Central memory CD8-positive, alpha-beta T cell (primary cell): ENCODE measurements at places on chromosomes 3 and 15.

DNA sequence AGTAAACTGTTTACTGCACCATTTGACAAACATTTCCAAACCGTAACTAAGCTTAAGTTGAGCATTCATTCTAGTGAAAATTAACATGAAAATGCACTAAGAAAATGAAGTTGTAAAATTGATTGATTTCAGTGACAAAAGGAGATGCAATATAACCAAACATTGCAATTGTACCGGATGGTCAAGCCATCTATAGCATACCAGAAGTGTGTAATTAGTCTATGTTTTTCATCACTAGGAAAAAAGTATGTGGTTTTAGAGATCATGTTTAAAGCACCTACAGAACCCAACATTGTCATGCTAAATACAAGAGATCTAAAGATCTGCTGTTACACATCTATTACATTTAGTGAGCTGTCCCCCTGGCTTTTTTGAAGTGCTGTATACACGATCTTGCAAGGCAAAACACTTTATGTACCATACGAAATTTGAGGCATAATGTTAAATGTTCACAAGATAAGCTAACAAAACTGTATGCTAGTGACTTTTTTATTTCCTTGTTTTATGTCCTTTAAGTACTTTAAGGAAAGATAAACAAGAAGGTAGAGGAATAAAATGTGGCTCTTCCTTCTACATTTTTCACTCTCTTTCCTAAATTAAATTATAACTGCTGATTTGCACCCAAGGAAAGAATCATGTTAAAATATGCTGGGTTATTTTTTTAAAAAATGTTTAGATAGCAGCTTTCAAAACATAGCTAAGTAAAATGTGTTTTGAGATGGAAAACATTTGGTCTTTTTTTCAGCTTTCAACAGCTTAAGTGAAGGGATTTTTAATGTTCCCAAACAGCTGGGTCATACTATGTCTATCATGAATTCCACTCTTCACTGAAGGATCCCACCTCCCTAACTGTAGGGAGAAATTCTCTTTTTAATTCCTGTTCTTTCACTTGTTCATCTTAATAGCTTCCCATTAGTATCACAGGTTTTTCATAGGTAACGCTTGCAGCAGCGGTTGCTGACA, 498.0 kb downstream of the MECOM start:
- H3K4me1 ChIP-seq, result no peaks in the 10 kb centered on the region
- no peak overlapping the region for H3K27ac ChIP-seq
- H3K4me3 ChIP-seq, result no peak overlapping the region
- no peak for DNase-seq
- no peaks in the 10 kb centered on the region for H3K36me3 ChIP-seq

- peaks cover 2% of the 10 kb centered on the region for H3K36me3 ChIP-seq
- DNase-seq, result no peak
- H3K27ac ChIP-seq, result no peak overlapping the region
- peak overlapping the region; percentile 14 for H3K4me3 ChIP-seq
- H3K4me1 ChIP-seq, result peaks cover 16% of the 10 kb centered on the region
Measured at GRCh38 chr15:40398413-40398873, 7.2 kb upstream of the IVD start.

DNA sequence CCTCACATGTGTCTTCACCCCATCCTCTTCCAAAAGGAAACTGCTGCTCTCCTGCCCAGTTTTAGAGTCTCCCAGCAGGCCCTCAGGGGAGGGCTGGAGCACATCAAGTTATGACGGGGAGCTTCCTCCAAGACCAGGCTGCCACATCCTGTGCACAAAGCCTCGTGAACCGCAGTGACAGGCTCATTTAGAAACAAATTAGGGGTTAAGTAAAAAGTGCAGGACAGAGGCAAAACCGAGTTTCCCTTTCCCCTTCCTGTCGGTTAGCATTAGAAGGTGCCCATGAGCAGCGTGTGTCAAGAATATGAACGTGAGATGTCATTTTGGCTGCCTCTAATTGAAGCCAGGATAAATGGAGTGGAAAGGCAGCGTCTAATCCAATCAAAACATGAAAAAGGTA, 199.7 kb downstream of the ARRDC4 start:
- H3K4me1 ChIP-seq, result peaks cover 10% of the 10 kb centered on the region
- no peak overlapping the region for H3K4me3 ChIP-seq
- no peak overlapping the region for H3K27ac ChIP-seq
- no peaks in the 10 kb centered on the region for H3K36me3 ChIP-seq
- DNase-seq, result no peak

- no peaks in the 10 kb centered on the region for H3K4me1 ChIP-seq
- no peak overlapping the region for H3K4me3 ChIP-seq
- no peak for DNase-seq
- H3K27ac ChIP-seq, result no peak overlapping the region
Measured at GRCh38 chr3:188876370-188876769, 295.4 kb upstream of the TPRG1 start.

GRCh38 chr3:81676706-81677456, 84.6 kb downstream of the GBE1 start:
- H3K4me1 ChIP-seq, result no peaks in the 10 kb centered on the region
- no peak overlapping the region for H3K4me3 ChIP-seq
- H3K27me3 ChIP-seq, result no peaks in the 10 kb centered on the region
- no peaks in the 10 kb centered on the region for H3K36me3 ChIP-seq
- no peak overlapping the region for H3K27ac ChIP-seq
- DNase-seq, result no peak
